CD4-positive, alpha-beta T cell treated with Interleukin-6 at 100 ng/mL for 8 hours (primary cell): ENCODE measurements at places on chromosomes 12 and 14.
A peak's percentile ranks its signal among the peaks of the same experiment; 100 is the strongest.

DNA sequence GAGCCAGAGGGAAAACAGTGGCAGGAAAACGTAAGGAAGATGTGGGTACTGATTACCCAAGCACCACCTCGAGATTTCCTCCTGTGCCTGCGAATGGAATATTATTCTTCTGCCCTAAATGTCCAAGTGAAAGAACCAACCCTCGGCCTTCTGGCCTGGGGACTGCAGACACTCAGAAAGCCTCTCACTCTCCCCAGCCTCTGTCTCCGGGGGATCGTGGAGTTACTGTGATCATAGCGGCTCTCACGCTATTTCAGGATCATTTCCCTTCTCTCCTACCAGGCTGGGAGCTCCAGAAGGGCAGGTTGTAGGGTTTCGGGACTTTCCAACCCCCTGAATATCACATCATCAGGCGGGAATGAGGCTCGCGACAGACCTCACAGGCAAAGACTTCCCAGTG, 68.9 kb downstream of the KDM2B start:
- no peak for DNase-seq

DNA sequence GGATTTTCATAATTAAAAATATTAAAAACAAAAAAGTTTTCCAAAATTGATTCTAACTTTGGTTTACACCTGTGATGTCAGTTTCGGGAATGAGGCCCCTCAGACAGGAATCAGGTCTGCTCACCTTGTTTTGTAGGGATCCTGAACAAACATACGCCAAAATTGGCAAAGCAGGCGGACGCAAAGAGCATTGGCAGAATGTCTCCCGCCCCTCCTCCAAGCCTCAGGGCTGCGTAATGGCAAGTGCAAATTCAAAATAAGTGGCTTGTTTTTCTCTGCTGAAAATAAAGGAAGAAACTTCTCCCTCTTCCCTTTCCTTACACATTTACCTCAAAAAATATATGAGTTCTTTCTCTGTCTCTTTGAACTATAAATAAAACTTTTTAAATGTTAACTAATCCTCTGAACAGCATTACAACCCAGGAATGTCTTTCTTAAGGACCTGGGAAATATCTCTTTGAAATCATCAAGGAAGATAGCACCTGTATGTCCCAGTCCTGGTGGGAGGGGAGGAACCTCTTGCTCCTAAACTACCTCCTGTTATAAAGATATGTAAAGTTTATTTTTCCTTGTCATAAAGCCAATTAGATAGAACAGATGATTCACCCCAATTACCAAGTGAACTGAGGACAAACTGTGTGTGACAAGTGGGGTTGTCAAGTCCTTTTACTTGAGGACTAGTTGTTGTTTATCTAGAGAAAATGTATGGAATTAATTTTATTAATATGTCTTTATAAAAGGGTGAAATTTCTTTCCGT, 16.5 kb downstream of the OR6J1 start:
- no peak for DNase-seq

GRCh38 chr12:41683513-41684240, 461.0 kb downstream of the GXYLT1 start:
- no peak for DNase-seq

- DNase-seq: no peak
Observed at GRCh38 chr12:129719416-129719815, 184.4 kb downstream of the TMEM132D start.

- no peak for DNase-seq
Observed at GRCh38 chr14:100788942-100789341, 37.0 kb upstream of the MEG3 start.

GRCh38 chr12:12561371-12562015, 1.2 kb downstream of the DUSP16 start:
- no peak for DNase-seq

DNA sequence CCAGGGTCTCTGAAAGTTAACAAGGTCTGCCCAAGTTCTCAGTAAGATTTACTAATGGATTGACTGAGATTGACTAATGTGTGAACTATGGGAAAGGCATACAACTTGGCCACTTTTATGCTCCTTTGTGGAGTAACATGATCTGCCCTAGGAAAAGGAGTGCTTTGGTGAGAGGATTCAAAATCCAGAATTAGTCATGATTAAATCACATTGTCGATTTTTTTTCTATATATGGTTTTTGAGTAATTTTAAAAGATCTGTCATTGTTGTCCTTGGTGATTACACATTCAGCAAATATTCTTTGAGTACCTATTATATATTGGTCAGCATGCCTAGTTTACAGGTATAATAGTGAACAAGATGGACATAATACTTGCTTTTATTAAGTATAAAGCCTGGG, 147.7 kb upstream of the SYT10 start:
- no peak for DNase-seq

DNA sequence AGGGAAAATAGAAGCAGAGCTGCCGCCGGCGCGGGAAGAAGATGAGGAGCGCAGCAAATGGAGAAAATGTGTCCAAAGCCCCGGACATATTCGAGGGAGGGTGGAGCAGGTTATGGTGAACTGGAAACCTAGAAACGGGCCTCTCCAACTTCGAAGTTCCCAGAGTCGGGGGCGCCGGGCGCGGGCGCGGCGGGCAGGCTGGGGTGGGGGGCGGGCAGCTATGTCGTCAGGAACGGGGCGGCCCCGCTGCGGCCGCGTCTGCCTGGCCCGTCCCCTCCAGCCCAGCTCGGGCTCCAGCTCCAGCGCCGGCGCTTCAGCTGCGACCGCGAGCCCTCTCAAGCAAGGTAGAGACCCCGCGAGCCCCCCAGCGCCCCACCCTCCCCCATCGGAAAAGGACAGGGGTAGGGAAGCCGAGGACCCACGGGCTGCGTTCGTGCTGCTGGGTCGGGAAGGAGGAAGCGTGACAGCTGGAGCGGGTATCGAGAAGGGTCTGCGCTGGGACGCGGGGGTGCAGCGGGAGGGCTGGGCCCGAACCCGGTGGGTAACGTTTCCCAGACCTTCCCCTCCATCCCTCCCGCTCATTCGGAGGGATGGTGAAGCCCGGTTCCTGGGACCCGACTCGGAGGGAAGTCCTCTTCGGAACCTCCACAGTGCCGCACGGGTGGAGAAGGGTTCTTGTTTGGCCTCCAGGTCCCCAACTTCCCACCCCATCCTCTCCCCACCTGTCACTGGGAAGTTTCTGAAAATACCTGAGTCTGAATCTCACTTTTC, 1.0 kb downstream of the DGKA start:
- DNase-seq: peak; percentile 36

DNA sequence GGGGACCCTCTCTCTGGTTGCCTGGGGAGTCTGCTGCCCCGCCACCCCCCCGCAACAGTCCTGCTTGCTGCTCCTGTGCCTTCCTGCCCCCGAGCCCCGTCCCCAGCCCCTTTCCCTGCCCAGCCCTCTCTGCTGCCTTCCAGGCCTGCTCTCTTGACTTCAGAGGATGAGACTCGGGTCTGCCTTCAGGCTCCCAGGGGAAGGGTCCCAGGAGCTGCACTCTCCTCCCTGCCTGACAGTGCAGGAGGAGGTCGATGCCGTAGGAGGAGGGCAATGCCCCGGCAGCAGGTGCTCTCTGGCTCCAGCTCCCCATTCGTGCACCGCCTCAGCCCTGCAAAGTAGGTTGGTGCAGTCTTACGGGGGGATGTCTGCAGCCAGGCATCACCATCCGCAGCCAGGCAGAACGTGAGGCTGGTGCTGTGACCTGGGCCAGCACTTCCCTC, 185.1 kb upstream of the C14orf180 start:
- DNase-seq: no peak

DNA sequence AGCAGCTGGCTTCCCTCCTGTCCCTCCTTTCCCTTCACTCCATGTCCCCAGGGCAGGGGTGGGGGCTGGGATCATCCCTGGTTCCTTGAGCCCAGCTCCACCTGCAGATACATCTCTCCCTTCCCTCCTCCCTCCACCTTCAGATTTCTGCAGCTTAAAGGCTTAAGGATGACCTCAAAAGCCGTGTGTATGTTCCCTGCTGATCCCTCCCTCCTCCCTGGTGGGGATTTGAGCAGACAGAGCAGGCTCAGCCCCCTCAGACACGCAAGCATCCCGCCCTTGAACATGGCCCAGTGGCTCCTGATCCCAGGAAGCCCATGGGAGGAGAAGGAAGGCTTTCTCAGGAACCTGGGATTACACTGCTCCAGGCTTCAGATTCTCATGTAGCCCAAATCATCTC, 82.9 kb upstream of the RIN3 start:
- no peak for DNase-seq

GRCh38 chr12:43179486-43179885, 372.5 kb downstream of the ADAMTS20 start:
- no peak for DNase-seq

DNA sequence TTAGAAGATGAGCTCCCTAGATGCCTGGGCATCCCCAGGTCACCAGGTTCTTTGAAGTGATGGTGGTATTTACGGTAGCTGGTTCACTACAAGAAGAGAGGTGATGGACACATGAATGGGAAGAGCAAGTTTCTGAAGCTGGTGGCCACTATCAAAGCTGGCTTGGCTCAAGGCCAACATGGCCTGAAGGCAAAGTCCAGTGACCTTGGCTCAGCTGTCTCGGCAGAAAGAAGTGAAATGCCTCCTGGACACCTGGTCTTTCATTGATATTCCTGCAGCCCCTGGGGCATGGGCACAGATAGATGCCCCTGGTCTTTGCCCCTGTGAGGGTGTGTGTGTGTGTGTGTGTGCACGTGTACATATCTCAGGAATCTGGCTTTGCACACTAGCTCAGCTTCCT, 441.8 kb upstream of the TMPO start:
- no peak for DNase-seq

- no peak for DNase-seq
Observed at GRCh38 chr12:120755269-120755668, 29.6 kb downstream of the ACADS start.

GRCh38 chr12:108205864-108206263, 76.8 kb downstream of the WSCD2 start:
- no peak for DNase-seq
